ENCODE measurements at places on chromosomes 1 and 21.

- DNase-seq = no peak
Observed at GRCh38 chr1:72369069-72369757, 86.9 kb upstream of the NEGR1 start.

DNA sequence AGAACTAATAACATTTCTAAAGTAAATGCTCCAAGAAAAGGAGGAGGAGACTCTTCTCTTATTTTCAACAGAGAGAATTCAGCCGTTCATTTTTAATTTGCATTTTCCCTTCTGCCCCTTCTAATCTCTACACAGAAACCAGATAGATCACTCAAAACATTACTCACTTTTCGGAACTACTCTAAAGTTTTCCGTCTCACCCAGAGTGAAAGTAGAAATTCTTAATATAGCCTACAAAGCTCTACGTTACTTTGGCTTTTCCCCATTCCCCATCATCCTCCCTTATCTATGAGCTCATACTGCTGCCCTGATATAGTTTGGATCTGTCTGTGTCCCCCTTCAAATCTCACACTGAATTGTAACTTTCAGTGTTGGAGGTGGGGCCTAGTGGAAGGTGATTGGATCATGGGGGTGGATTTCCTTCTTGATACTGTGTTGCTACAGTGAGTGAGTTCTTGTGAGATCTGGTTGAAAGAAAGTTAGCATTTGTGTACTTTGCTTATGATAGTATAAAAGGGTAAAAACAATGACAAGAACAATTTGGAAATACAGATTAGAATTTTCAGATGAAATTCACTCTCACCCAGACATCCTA is 188.2 kb downstream of the AMY1C start:
- DNase-seq = no peak

DNA sequence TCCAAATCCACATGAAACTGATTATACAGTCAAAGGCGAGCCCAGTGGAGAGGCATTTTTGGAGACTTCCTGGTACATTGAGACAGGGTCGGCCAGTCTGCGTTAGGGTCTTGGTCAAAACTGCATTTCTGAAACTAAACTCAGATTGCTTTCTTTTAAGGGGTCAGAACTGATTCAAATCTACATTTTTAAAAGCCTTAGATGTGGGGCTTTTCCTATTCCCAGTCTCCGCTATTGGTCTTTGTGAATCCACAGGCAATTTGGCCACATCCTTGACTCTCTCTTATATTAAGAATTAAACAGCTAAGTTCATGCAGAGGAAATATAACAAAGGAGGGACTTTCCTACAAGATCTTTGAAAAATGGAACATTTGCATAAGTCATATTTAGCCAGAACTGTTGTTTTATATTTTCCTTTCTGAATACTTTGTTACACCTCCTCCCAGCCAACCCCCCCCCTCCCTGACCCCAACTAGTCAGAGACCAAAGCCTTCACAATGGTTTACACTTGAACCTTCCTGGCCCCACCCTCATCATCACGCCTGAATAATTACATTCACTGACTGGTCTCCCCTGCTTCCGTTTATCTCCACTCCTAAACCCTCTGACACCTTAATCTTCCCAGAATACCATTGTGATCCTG is 30.9 kb downstream of the SELL start:
- DNase-seq = no peak

DNA sequence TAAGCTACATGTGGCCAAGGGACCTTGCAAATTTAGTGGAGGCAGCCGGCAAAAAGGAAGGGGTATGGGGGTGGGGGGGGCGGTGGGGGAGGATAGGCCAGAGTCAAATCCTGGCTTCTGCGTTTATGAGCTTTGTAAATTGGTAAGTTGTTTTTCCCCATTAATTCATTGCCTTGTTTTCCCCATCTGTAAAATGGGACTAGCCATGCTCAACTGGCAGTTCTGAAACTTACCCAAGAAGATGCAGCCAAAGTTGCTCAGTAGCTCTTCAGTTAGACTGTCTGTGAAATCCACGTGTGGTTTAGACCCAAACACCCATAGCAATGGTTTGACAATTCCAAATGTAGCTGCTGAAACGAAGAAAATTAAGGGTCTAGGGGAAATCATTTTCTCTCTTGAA is 52.3 kb upstream of the FAM89A start:
- no peak for DNase-seq

DNA sequence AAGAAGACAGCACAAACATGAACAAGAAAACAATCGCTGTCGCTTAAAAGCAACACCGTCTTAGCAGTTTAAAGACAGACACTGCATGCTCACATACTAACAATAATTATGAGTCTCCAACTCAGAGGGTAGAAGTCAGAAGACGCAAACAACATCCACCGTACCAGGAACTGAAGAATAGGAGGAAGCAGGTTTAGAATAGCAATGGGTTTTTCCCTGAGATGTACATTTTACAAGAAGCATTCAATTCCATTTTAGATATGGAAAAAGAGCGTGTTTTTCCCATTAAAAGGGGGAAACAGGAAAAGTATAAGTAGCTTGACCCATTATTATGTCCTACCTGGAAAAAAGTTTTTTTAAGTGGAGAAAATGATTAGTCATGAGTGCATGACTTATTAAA is 34.5 kb upstream of the KCNE1 start:
- no peak for DNase-seq

DNA sequence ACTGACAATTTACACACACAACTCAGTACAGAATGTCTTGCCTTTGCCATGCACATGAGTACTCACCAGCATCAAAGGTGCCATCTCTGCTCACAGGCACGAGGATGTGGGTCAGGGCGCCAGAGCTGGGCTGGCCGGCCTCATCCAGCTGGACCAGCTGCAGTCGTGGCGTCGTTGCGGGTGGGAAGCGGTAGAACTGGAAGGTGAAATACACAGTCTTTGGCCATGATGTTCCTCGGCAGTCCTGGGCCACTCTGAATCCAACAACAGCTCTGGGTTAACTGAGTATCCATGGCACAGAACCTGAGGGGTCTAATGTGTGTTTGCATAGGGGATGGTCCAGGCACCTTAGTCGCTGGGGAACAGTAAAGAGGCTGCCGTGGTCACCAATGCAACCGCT is 87.7 kb downstream of the NPHP4 start:
- DNase-seq = no peak

Data from activated naive CD4-positive, alpha-beta T cell (primary cell).